ENCODE measurements at places on chromosomes 7 and 10.

GRCh38 chr7:37341033-37341630 is 107.5 kb downstream of the ELMO1 start:
- no peak for DNase-seq

- DNase-seq = no peak
These were observed 4.4 kb downstream of the ZNF655 start for GRCh38 chr7:99562832-99563231.

GRCh38 chr10:68385740-68386139 is 21.3 kb downstream of the RUFY2 start:
- no peak for DNase-seq

DNA sequence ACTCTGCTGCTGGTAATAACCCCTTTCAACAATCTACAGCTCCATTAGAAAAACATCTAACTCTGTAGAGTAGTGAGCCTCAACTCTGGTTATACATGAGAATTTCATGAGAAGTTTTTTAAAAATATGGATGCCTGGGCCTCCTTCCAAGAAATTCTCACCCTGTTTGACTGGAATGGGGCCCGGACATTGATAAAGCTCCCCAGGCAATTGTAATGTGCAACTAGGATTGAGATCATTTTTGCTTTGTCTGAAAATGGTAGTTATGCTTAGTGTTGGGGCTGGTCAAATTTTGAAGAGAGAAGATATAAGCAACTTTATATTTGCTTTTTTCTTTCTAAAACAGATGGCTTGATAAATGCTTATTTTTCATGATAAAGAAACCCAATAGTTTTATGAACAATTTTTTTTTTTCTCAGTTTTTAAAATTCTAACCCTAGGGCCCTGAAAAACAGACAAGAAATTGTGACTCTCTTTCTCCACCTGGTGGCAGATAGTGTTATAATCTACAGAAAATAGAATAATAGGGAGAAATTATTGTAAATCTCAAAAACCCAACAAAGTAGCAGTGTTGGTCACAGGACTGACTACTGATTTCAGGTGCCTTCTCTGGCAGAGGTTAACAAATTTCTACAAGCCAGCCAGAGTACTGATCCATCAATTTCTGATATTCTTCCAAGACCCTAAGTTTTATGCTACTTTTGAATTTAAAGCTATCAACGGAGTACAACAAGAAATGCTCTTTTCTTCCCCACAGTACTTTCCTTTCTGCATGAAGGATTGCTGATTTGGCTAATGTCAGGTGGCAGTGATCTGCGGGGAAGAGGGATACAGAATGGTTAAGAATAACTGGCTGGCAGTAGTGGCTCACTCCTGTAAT is 174.8 kb downstream of the DKK1 start:
- DNase-seq = no peak

DNA sequence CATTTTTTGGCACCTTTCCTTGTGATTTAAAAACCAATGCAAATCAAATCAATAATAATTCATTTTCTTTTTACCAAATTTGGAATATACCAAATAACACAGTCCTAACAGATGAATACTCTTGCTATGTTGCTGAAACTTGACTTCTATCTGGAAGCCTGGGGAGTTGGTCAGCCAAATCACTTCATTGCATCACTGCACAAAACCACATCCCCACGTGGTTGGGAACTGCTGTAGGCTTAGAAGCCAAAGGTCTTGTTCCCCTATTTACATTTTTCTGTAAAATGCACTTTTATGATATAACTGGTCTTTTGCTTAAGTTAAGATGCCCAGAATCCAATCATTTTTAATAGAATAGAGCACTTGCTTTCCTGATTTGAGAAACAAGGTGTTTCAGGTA is 15.2 kb downstream of the GPR85 start:
- no peak for DNase-seq

DNA sequence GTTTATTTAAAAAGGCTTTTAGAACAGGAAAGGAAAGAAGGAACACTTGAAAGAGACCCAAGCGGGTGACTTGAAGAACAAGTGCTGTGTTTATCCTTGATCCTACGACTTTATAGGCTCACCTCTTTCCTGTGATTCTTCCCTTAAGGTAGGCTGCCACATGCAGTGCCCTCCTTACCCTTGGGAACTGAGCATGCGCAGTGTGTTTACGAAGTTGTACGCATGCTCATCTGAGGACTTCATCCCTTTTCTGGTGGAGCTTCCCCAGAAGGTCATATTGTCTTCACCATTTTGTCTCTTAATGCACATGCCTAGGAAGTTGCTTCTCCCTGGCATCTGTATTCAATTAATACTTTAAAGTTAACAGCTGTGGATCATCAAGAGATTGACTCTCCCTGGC is 49.9 kb upstream of the VOPP1 start:
- no peak for DNase-seq

- DNase-seq = no peak
These were observed 68.0 kb downstream of the HHEX start for GRCh38 chr10:92757711-92758104.

- DNase-seq = no peak
These were observed 21.8 kb downstream of the SLIT1 start for GRCh38 chr10:97163781-97164501.

GRCh38 chr10:65565246-65565645 is 1360.6 kb upstream of the LRRTM3 start:
- DNase-seq = no peak

- no peak for DNase-seq
These were observed 48.0 kb upstream of the AQP1 start for GRCh38 chr7:30863706-30864035.

DNA sequence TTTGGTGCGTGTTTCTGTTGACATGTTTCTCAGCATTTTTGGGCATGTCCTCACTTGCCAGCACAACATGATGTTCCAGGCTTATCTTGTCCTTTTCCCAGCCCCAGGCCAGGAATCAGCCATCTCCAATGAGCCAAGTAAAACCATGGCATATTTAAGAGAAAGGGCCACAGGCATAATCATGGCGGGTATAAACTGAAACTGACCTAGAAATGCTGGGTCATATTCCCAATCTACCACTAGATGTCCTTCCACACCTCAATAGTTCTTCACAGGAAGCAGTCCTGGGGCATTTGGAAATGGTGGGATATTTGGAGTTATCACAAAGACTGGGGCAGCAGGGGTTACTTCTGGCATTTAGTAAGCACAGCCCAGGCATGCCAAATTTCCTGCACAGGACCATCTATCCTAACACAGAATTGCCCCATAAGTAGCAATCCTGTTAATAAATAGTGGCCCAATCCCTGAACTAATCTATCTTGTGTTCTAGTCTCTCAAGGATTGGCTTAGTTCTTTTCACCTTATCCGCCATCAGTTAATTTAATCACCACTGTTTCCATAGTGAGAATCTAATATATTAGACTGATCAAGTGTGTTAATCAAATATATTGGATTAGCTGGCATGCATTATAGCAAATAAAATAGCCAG is 101.6 kb downstream of the NPSR1 start:
- DNase-seq = no peak

- no peak for DNase-seq
These were observed 564.1 kb downstream of the ATRNL1 start for GRCh38 chr10:115657161-115657860.

DNA sequence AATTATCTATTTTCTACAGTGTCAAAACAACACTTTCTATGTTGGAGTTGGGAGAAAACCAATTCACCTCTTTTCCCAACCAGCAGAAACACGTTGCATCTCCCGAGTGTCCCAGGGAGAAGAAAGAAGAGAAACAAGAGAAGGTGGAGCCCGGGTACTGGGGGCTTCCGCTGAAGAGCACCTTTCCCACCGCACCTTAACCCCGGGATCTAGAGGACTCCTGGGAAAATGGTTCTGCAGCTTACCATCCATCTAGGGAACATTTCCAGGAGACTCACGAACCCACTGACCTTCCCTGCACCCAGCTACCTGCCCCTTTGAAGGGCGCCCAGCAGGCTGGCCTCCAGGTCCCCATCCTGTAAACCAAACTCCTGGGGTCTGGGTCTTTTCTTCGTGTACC is 346.8 kb downstream of the TCERG1L start:
- DNase-seq = no peak

DNA sequence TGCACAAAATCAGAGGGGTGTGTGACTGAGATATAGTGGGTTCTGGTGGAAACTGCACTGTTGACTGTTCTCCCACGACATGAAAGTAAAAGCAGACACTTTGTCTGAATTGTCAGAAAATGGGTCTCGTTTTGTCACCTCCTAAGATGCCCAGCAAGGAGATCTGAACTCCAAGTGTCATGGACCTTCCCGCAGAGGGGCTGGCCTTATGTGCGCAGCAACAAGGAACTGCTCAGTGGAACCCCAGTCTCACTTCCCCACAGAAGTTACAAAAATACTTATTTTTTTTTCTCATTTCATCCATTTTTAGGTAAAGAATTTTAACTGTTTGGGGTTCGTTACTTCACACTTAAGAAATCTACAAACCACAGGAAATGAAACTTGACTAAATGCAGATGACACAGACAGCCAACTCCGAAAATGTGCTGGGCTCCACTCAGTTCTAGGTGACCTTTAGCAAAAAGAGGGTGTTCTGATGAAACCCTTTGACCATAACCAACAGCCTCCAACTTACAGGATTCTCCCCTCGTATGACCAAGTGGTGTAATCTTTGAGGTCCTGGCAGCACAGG is 115.0 kb downstream of the FAM107B start:
- no peak for DNase-seq

DNA sequence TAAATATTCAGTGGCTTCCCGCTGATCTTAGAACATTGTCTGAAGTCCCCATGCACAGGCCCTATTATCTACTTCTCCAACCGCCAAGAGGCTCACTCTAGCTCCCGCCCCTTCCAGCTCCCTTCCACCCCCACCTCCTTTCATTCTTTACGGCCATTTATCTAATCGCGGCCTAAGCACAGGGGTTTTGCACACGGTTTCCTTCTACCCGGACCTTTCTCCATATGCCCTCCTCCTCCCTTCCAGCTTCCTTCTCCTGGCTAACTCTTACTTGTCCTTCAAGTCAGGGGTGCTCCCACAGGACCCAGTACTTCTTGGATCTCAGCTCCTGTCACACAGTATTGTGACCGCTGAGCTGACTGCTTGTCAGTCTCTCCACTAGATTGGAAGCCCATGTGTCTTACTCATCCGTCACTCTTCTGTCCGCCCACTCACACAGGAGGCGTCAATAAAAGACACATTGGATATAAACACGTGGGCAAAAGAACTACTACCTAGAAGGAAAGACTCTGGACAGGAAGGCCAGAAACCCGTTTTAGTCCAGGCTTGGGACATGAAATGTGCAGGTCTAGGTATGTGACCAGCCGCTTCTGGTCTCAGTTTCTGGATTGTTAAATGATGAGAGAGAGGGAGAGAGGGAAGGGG is 20.2 kb upstream of the HPS1 start:
- no peak for DNase-seq

DNA sequence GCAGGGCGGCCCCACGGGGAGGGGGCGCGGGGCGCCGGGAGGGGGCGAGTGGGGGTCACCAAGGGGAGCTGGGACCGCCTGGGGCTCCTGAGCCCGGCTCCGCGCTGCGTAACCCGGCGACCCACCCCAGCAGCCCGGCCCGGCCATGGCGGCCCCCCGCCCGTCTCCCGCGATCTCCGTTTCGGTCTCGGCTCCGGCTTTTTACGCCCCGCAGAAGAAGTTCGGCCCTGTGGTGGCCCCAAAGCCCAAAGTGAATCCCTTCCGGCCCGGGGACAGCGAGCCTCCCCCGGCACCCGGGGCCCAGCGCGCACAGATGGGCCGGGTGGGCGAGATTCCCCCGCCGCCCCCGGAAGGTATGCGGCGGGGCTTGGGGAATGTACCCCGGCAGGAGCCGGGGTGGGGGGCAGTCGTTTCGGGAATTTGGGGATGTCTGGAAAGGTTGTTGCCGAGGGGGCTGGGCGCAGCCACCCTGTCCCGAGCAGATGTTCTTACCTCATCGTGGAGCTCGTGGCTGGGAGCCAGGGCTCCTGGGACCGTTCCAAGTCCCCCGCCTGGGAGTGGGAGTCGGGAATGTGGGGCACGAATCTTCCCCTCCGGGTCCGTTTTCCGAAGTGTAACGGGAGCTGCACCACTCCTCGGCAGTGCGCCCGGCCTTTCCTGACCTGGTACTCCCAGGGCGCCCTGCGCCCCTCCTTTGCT is 431 bp downstream of the ZYX start:
- no peak for DNase-seq

DNA sequence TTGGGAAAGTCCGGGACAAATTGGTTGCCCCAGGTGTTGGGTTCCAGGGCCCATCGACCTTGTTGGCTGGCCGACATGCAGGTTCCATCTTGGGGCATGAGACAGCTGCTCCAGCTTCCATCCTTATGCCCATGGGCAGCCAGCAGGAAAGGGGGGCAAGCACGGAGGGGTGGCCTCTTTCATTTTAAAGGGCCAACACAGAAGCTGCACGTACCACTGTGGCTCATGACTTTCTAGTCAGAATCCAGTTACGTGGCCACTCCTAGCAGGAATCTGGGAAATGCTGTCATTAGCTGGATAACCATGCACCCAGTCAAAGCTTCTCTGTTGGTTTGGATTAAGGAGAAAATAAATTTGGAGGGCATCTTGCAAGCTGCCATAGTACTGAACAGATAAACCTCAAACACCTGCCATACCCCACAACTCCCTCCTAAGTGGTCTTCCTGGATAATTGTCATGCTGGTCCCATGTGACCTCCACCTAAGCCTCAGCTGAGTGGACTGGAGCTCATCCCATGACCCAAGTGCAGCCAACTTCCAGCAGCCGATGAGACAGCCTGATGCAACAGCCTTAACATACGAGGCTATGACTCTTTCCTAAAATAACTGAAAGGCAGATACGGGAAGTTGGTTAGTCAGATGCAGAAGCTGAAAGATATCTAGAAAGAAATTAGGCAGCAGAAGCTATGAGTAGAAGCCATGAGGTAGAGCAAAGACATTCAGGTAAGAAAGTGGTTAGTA is 21.4 kb upstream of the GSDME start:
- no peak for DNase-seq

DNA sequence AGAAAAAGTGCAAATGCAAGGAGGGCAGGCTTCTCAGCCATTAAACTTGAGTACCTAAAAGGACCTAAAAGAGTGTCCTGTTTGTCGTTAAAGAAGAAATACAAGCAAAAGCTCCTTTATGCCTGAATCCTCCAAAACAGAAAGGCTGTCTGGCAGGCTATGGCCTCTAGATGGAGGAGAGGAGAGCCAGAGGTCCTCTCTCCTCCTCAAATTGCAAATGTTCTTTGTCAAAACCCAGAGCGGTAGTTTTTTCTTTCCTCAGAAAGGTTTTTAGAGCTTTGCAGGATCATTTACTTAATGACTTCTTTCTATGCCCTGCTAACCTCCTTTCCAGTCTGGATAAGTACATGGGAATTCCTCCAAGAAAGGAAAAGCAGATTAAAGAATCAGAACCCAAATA is 1.9 kb upstream of the SORCS1 start:
- no peak for DNase-seq

DNA sequence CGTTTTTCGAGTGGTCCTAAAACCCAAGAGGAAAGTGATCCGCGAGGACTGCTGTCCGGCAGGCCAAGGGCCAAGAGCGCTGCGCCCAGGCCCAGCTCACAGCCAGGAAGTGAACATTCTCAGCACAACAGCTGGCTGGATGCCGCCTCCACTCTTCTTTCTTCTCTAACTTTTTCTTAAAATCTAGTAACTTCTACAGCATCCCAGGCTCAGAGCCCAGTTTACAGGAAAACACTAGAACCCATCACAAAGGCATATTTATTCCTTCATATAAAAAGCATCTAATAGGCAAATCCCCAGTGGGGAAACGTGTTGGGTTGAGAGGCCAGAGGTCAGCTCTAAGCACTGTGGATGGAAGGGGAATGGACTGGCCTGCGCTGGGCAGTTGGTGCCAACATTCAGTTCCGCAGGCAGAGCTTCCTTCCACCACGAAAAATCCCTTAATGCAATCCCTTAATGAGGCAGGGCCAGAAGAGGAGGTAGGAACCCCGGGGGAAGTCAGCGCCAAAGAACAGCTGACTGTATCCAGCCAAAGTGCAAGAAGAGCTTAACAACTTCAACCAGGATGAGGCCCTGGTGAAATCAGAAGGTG is 74.8 kb downstream of the ZRANB1 start:
- no peak for DNase-seq
